Astrocyte of the spinal cord (primary cell): ENCODE measurements at places on chromosomes 12 and 14.

GRCh38 chr12:123767613-123768012 is 5.5 kb downstream of the DNAH10 start:
- no peak for DNase-seq

DNA sequence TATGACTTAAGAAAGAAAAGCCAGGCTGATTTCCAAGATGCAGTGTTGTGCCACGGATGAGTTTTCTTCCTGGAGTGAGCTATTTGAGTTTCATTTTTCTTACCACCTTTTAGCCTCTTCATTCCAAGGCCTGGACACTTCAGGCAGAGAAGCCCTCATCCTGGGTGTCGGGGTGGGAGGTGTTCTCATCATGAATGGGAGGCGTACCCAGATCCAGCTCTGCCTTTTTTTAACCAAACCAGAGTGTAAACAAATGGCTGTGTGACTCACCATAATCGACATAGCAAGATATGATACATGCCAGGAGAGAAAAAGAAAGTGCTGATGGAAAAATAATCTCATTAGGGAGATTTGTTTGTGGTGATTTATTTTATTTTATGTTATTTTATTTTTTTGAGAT is 79.9 kb downstream of the ARF6 start:
- peak; percentile 92 for DNase-seq

DNA sequence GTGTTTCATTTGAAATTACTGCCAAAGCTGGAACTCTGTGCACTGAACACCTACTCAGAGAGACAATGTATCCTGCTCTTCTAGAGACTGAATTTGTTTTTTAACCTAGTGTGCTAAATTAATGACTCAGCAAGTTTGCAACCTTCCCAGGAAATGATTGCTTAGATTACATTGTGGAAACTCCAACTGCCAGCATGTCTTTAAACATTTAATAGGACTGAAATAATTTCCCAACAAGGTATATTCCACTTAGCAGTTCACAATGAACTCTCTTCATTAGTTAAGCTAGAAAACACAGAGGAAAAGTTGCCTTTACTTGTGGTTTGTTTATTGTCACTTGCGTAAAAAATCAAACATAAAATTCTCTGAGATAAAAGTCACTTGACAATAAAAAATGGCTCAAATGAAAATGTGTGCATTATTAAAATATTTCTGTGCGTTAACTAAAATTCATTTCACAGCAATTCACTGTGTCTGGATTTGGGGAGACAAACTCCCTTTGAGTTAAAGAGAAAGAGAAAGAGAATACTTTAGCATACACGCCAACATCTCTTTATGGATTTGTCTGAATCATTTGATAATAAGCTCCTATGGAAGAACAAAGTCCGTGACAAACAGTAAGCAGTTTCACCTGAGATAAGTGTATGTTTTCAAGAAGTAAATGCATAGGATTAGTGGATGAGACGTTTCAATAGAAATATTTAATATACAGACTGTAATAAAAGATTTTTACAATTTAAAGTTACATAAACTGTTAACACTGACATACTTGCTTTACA is 284.0 kb downstream of the PRKD1 start:
- DNase-seq: peak; percentile 59

DNA sequence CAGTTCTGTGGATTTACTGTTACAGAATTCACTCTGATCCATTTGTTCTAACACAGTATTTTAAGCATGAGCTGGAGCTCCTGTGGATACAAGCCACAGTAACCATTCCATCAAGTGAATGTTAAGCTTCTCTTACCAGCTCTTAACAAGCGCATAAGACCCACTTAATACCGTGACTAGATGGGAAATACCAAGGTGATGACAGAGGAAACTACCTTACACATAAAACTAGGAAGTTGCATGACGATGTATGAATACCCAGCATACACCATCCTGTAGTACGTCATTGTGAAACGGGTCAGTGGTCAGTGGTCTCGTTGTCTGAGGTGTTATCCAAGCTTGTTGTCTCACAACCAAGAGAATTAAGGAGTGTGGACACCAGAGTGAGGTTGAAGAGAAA is 2.0 kb upstream of the GALC start:
- no peak for DNase-seq

GRCh38 chr14:23411563-23412525 is 3.8 kb upstream of the MYH6 start:
- no peak for DNase-seq

GRCh38 chr12:11836282-11837151 is 187.0 kb downstream of the ETV6 start:
- no peak for DNase-seq

DNA sequence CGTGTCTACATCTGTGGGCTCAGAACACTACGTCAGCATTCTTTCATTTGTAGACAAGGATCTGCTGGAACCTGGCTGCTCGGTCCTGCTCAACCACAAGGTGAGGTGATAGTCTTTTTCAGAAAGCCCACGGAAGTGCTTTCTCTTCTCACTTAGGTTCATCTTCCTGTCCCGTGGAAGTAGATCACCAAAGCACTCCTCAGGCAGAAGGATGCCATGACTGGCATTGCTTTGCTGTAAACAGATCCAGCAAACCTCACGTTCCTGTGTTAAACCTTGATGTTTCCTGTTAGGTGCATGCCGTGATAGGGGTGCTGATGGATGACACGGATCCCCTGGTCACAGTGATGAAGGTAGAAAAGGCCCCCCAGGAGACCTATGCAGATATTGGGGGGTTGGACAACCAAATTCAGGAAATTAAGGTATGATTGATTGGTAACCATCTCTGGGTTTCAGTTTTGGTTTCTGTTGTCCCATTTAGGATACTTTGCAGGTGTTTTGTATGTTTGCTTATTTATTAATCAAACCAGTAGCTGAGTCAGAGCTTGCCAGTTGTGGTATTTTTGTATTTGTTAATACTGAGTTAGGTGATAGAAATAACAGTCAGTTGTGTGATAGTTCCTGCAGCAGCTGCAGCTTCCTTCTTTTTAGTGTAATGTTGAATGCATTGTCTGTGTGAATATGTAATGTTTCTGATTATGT is 7.5 kb downstream of the PSMC1 start:
- no peak for DNase-seq

GRCh38 chr12:89314060-89314761 is 38.1 kb downstream of the DUSP6 start:
- no peak for DNase-seq

- no peak for DNase-seq
Observed at GRCh38 chr14:104230119-104230815, 91.9 kb downstream of the KIF26A start.

- DNase-seq: no peak
Observed at GRCh38 chr12:103964805-103965204, 867 bp upstream of the TDG start.

DNA sequence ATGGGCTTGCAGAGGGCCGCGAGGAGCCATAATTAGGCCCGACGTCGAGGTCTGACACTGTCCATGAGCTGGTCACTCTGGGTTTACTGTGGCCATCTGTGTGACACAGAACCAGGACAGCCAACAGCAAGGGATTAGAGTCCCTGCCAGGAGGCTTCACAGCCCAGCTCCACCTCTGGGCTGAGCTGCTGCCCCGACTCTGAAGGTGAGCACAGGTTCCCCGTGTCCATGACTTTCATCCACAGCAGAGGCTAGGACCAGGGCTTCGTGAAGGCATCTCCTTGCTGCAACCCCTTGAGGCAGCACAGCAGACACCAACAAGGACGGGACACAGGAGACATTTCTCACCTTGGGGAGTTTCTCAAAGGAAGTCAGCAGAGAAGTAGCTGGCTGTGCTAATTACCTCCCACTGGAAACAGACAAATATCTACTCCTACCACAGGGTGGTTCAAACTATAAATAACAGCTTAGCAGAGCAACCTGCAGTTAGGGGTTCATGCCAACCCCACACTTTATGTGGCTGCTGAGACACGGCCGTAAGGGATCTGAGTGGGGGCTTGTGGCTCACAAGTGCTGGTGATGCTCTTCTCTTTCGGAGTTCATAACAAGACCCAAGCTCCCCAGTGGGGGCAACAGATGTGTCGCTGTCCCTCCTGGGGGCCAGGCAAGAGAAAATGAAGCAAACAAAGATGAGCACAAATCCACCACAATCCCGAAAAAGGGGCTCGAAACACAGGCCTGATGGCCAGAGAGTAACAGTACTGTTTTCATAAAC is 29.2 kb downstream of the ZFYVE21 start:
- no peak for DNase-seq

DNA sequence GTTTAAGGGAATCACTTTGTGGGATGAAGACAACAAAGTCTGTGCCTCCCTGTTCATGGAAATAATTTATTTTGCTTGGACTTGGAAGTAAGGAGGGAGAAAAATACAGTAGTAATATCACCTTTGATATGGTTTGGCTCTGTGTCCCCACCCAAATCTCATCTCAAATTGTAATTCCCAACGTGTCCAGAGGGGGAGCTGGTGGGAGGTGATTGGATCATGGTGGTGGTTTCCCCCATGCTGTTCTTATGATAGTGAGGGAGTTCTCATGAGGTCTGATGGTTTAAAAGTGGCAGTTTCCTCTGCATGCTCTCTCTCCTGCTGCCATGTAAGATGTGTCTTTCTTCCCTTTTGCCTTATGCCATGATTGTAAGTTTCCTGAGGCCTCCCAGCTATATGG is 460.7 kb downstream of the NOVA1 start:
- no peak for DNase-seq

- DNase-seq: no peak
Observed at GRCh38 chr12:72111706-72112105, 160.5 kb upstream of the TRHDE start.

- no peak for DNase-seq
Observed at GRCh38 chr12:45981075-45981837, 9.1 kb downstream of the SCAF11 start.

DNA sequence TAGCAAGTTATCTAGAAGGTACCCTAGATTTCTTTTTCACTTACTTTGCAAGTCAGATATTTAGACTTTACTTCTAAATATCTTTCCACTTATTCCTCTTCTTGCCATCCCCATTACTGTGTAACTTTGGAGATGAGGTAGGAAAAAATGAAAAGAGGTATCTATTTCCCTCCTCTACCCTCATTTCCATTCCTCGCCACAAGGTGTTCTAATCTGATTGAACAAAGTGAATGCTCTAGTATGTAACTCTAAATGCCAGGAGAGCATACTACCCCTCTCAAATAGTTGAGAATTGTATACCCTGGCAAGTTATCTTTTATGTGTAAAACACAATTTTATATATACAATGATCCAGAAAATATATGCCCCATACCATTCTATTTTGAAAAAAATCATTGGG is 1.7 kb upstream of the LDHB start:
- DNase-seq: no peak

GRCh38 chr12:100987552-100988521 is 193.3 kb downstream of the ANO4 start:
- peak; percentile 54 for DNase-seq

DNA sequence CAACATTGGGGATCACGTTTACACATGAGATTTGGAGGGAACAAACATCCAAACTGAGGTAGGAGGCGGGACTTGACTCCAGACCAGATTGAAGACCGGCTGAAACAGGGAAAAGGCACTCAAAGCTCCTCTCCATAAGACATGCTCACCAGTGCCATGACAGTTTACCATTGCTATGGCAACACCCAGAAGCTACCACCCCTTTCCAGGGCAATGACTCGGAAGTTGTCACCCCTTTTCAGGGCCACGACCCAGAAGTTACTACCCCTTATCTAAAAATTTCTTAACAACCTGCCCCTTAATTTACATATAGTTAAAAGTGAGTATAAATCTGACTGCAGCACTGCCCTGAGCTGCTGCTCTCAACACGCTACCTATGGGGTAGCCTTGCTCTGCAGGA is 34.1 kb downstream of the TMEM233 start:
- no peak for DNase-seq

DNA sequence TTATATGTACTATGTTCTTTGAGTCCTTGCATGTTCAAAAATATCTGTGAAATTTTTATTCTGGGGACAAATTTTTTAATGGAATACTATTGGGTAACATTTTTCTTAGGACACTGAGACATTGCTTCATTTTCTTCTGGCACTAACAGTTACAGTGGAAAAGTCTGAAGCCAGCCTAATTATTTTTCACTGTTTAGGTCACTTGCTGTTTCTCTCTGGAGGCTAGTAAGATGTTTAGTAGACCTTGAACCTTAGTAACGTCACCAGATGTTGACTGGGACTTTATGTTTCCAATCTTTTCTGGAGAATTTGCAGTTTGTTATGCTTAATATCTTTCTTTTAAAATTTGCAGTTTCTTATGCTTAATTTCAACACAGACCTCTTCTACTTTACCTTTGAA is 12.3 kb upstream of the EPYC start:
- no peak for DNase-seq

DNA sequence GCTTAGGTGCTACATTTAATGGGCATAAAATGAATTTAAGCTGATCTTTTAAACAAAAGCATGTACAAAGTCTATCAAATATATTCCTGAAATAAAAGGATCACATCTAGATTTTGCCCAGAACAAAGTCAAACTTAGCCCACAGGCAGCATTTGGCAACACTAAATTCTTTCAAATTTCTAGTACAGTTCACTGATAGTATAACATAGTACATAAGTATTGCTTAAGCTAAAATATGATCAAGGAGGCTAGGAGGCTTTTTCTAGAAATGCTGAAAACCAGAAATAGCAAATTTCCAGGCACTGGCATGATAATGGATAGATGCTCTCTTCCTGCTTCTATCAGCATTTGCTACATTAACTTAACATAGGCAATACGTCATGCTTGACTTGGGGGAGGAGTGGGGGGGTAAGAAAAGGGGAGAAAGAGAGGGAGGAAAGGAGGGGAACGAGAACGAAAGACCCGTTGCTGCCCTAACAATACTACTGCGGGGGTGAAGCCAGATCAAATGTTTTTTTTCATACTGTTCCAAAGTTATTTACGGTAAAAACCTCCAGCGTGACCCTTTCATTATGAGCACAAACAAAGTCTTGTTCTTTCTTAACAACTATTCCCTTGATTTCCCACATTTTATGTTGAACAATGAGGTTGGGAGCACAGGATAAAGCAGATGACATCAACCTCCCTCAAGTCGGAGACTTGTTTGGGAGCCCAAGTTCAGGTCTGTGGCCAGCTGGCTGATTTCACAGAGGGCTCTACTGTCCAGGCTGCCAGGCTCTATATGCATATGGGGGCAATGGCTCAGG is 10.6 kb downstream of the TMED10 start:
- DNase-seq: peak; percentile 29

GRCh38 chr14:75303381-75303789 is 24.8 kb downstream of the FOS start:
- peak; percentile 69 for DNase-seq

DNA sequence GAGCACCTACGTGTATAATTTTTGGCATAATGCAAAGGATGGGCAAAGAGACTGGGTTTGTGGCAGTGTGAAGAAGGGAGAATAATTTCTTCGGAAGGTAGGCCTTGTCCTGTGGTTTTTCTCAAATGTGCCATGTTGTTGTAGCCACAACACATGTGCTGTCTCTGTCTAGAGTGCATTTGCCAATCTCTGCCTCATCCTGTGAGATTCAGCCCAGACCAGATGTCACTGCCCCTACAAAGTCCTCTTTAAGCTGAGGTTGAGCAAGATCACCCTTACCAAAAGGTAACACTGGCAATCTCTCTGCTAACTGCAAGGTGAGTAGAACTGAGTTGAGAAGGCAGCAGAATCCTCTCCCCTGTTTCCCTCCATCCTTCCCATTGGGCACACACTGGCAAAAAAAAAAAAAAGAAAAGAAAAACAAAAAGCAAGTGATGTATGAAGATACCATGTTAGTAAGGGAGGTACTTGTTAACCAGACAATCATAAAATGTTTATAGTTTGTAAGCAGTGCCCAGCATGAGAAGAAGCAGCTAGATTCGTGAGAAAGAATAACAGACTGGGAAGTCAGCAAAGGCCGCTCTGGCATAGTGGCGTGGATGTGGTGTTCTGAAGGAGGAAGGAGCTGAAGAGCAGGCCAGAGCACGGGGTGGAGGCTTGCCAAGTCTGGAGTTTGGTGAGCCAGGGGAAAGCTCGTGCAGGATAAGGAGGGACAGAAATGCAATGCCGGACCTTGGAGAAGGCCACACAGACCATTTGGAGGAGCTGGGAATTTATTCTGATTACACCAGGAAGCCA is 18.9 kb downstream of the DYRK2 start:
- no peak for DNase-seq
